ENCODE measurements at places on chromosomes 6 and 20. TPM values are rescaled to one million over a fixed set of nuclear protein-coding genes. Genes with fewer than 3 reads are reported as not detected.

The PRR18 gene
- total RNA-seq, result 0.20 TPM

The ZNF76 gene
- total RNA-seq, result 12.9 TPM

The ARID1B gene
- 108 TPM for total RNA-seq

GRCh38 chr6:166658792-166659150 lies 31.7 kb upstream of the RPS6KA2 start:
- DNase-seq, result no peak

GRCh38 chr6:79466207-79466834 lies 70.9 kb downstream of the LCA5 start:
- DNase-seq, result peak; percentile 13

GRCh38 chr6:2866171-2866846 lies 24.6 kb upstream of the SERPINB1 start:
- DNase-seq, result no peak

GRCh38 chr20:11331096-11331495 lies 586.6 kb upstream of the BTBD3 start:
- DNase-seq, result no peak

DNA sequence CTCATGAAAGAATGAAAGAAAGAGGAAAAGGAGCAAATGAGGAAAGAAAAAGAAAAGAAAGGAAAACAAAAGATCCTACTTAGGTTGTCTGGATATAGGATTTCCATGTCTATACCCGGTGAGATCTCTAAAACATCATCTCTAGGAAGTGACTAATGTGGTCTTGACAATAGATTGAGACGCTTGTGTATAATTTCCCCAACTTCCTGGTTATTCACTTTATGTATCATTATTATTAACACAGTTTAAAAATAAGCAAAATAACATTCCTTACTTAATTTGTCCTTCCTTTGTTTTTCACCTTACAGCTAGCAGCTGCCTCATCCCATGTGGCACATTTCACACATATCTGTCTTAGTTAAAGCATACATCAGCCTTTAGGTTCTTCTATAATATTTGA lies 27.0 kb downstream of the LAMA4 start:
- no peak for DNase-seq

- no peak for DNase-seq
Observed at GRCh38 chr6:23783901-23784300, 342.1 kb upstream of the NRSN1 start.

DNA sequence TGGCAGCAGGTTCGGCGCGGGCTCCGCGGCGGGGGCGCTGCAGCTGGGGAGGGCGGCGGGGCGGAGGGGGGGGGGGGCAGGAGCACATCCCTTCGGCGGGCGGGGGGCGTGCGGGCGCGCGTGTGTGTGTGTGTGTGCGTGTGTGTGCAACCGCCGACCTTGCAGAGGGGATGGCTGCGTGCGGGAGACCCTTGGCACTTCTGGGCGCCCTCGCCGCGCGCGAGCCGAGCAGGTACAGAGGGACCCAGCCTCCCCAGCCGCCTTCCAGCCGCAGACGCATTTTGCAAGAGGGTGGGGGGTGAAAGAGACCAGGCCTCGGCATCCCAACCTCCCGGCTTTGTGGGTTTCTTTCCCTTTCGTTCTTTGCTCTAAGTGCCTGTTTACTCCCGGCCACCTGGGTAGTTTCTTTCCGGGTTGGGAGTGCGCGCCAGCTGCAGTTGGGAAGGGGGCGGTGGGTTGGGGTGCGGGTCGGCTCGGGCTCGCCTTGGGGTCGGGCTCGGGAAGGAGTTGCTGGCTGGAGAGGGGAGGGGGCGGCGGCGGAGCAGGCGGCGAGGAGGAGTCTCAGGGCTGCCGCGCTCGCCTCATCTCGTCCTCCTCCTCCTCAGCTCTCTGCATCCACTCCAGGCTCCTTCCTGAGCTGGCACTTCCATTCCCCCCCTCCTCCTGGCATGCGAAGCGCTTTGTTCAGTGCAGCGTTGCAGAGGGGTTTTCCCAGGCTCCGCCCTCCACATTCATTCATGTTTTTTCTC lies 620 bp downstream of the HIVEP1 start:
- peak; percentile 87 for DNase-seq
